ENCODE measurements at places on chromosomes 16 and 17.

DNA sequence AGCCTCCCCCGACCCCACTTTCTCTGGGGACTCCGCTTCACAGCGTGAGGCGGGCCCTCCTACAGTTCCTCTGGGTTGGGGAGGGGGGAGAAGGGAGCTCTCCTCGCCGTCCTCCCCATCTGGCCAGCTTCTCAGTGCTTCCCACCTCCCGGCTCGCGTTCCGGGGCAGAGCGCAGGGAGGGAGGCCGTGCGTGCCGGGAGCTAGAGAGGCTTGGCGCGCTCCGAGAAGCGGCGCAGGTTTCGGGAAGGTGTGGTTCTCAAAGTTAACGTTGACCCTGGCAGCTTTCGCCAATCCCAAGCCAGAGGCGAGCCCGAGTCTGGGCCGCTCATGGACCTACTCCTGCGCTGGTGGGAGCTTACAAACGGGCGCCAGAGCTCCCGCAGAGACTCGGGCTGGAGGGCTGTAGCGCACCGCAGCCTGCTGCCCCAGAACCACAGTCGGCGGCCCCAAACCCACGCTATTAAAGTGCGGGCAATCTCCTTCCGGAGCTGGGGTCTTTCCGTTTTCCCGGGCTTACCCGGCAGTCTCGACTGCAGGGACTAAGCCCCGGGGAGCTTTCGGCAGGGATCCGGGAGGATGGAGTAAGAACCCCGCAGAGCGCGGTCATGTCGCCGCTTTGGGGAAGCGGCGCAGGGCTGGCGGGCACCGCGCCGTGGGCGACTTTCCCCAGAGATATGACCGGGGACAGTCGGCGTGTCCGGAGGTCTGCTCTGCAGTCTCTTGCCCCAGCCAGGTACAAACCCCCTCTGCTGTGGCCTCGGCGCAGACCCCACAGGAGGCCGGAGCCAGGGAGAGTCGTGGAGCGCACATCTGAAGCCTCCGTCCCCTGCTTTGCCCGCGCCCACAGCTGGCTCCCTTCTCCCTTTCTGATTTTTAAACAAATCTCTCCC lies 787 bp downstream of the CDH11 start:
- H3K4me1 ChIP-seq, result no peaks in the 10 kb centered on the region
- no peak overlapping the region for H3K4me3 ChIP-seq
- no peak overlapping the region for H3K27ac ChIP-seq

DNA sequence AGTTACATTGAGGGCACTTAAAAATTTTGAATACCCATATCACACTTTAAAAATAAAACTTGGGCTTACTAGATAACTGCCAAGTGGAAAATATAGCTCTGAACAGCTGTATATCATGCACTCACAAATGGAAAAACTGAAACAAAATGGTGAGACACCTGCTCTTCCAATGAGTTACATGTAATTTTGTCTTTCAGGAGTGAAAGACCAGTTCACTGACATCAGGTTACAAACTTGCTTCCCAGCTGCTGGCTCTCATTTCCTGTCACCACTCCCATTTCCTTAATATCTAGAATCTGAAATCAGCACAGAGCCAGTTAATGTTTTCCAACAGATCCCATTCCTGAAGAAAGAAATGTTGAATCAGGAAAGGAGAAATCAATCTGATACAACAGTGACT lies 10.8 kb downstream of the CSNK2A2 start:
- no peak overlapping the region for H3K4me3 ChIP-seq
- H3K36me3 ChIP-seq, result peaks cover 35% of the 10 kb centered on the region
- no peak overlapping the region for H3K27ac ChIP-seq

GRCh38 chr16:89174877-89175276 lies 3.3 kb downstream of the CDH15 start:
- no peak overlapping the region for H3K4me3 ChIP-seq
- H3K4me1 ChIP-seq, result peaks cover 8% of the 10 kb centered on the region
- H3K36me3 ChIP-seq, result no peaks in the 10 kb centered on the region
- peaks cover 7% of the 10 kb centered on the region for H3K27me3 ChIP-seq
- no peak for DNase-seq

GRCh38 chr17:75645501-75645888 lies 12.3 kb downstream of the SMIM5 start:
- no peaks in the 10 kb centered on the region for H3K4me1 ChIP-seq
- no peak overlapping the region for H3K4me3 ChIP-seq
- peaks cover 8% of the 10 kb centered on the region for H3K36me3 ChIP-seq
- H3K27ac ChIP-seq, result peak overlapping the region; percentile 67
- DNase-seq, result no peak

All from memory B cell (primary cell).